ENCODE measurements at places on chromosomes 4 and X.

GRCh38 chr4:140004549-140004895, 149.5 kb downstream of the MAML3 start:
- no peak for DNase-seq

GRCh38 chr4:128517739-128518510, 230.3 kb upstream of the PGRMC2 start:
- DNase-seq: no peak

GRCh38 chr4:128768373-128768996, 41.0 kb upstream of the JADE1 start:
- no peak for DNase-seq

GRCh38 chr4:76634220-76634619, 199.2 kb downstream of the SHROOM3 start:
- DNase-seq: no peak
